Neural progenitor cell (in vitro differentiated cells): ENCODE measurements at places on chromosomes 2 and 18.
A peak's percentile ranks its signal among the peaks of the same experiment; 100 is the strongest.

DNA sequence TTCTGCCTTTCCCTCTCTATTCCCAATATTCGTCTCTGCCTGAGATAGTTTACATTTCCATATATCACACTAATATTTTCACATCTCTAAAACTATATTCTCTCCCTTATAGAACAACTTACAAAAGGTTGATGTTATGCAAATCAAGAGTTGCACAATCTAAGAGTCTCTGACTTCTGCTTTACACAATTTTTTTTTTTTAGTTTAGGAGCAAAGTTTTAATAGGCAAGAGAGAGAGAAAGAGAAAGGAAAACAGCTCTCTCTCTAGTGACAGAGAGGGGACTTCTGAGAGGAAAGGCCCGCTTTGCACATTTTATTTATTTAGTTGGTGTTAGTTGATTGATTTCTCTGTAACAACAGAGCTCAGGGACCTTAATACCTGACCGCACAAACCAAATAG, 380.2 kb downstream of the TXNL1 start:
- no peak for DNase-seq

- no peak for DNase-seq
Observed at GRCh38 chr18:9594823-9595596, 19.3 kb downstream of the PPP4R1 start.

DNA sequence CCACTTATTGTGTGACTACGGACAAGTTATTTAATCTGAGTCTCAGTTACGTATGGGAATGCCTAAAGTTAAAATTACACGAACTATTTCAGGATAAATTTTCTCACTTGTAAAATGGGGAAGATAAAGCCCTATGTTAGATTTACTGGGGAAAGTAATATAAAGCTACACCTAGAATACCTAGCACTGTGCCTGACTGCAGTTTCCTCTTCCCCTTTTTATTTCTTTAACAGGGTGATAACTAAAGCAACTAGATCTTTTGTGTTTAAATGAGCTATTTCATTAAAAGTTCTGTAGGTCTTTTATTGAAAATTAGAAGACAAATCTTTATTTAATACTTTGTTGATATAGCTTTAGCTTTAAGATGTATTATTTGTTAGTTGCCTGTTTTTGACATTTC, 5.0 kb downstream of the B3GNT2 start:
- DNase-seq = no peak

DNA sequence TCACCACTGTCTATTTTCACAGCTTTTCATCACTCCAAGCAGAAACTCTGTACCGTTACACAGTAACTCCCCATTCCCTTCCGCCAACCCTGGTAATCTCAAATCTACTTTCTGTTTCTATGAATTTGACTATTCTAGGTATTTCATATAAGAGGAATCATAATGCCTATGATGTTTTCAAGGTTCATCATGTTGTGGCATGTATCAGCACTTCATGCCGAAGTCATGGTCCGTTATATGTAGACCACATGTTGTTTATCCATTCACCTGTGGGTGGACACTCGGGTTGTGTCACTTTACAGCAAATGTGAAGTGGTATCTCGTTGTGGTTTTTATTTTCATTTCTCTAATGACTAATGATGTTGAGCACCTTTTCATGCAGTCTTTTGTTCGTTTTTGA, 21.6 kb downstream of the CPSF3 start:
- DNase-seq = no peak

DNA sequence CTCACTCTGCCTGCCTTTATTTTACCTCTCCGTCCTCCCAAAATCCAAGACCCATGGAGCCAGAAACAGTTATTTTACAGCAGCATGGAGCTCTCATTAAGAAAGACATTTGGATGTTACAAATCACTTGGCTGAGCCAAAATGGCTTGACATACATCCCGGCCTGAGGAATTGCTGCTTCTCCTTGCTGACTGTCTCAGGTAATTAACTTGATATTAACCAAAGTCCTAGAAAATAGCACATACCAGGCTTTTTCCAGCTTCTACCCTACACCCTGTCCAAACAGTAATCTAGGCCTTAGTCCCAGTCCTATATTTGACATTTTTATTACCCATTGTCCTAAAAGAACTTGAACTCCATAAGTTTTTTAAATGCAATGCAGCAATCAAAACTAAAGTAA, 205.0 kb downstream of the TMX3 start:
- DNase-seq = no peak

DNA sequence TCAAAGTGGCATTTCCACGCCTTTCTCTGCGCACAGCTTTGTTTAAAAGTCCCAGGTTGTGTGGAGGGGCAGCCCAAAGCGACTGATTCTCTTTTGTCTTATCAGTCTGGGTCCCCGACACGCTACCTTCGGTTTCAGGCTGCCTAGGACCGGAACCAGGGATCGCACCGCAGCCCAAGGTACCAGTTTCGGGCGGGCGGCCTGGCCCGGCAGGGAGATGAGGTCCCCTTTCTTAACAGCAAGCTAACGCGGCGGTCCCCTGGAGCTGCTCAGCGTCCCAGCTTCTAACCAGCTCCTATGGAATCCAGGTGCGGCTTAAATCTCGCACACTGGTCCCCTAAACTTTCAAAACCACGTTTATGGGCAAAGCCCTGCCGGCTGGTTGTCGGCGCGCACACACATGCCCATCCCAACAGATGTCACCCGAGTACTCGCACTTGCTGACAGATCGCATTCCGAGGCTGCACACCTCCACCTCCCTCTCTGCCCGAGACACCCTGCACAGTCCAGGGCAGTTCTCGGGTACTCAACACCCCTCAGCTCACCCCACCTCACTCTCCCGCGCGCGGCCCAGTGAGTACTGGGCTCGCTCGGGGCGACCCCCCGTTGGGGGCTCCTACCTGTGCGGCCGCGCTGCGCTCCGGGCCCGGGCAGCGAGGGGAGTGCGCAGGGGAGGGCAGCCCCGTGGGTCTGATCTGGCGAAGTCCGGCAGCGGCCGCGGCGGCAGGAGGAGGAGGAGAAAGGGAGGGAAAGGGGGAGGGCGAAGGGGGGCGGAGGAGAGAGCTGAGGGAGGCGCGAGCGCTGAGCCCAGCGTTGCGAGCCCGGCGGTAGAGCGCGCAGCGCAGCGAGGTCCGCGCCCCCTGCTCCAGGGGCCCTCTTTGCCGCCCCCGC, at the start of gene EFEMP1:
TSS of gene EFEMP1 (minus strand) at position 692 of the 891 bp plus-strand sequence. CDS start 1,342 bp downstream, outside the sequence.
- peak; percentile 90 for DNase-seq

GRCh38 chr2:5851410-5851809, 159.2 kb downstream of the SOX11 start:
- DNase-seq = no peak

DNA sequence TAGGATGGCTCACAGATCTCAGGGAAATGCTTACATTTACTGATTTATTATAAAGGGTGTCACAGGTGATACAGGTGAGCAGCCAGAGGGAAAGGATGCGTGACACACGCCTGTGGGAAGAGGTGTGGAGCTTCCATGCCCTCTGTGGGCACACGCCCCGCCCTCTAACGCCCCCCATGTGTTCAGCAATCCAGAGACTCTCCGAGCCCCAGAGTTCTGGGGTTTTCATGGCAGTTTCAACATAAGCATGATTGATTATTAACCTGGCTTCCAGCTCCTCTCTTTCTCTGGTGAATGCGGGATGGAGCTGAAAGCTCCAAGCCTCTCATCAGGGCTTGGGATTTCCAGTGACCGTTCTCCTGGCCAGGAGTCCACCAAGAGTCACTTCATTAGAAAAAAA, 34.3 kb upstream of the ODC1 start:
- no peak for DNase-seq

DNA sequence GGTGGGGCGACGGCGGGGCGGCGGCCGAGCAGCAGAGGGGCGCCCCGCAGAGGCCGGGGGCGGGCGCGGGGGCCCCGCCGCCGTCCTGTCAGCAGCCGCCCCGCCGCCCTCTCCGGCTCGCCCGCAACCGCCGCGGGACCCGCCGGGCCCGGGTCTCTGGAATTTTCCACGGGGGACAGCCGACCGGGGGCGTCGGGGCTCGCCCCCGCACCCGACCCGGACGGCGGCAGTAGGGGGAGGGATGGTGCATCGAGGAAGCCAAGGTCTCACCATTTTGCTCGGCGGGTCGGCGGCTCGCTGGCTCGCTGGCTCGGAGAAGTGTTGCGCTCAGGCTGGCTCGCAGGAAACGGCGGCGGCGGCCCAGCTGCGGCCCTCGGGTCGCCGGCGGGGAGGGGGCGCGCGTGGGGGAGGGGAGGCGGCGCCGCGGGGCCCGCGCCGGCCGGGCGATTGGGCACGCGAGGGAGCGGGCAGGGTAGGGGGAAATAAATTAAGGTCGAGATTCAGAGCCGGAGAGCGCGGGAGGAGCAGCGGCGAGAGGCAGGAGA, 405 bp downstream of the PPP3R1 start:
- DNase-seq = peak; percentile 72

GRCh38 chr2:133849341-133849740, 281.1 kb upstream of the NCKAP5 start:
- DNase-seq = no peak

GRCh38 chr2:229650901-229651300, 63.5 kb downstream of the DNER start:
- no peak for DNase-seq

GRCh38 chr18:59429608-59430007, 70.5 kb upstream of the LMAN1 start:
- DNase-seq = no peak

GRCh38 chr2:177433402-177433801, 40.8 kb downstream of the AGPS start:
- DNase-seq = no peak

- no peak for DNase-seq
Observed at GRCh38 chr18:10689236-10690034, 163.6 kb downstream of the NAPG start.

GRCh38 chr2:118417406-118418120, 329.3 kb downstream of the INSIG2 start:
- DNase-seq = no peak

- no peak for DNase-seq
Observed at GRCh38 chr2:240966457-240966905, 31.9 kb upstream of the SNED1 start.

GRCh38 chr2:219759801-219760200, 132.4 kb downstream of the SLC4A3 start:
- no peak for DNase-seq

- DNase-seq = no peak
Observed at GRCh38 chr2:38615237-38615636, 12.5 kb upstream of the HNRNPLL start.

- DNase-seq = no peak
Observed at GRCh38 chr2:56812432-56812831, 628.6 kb downstream of the CCDC85A start.

DNA sequence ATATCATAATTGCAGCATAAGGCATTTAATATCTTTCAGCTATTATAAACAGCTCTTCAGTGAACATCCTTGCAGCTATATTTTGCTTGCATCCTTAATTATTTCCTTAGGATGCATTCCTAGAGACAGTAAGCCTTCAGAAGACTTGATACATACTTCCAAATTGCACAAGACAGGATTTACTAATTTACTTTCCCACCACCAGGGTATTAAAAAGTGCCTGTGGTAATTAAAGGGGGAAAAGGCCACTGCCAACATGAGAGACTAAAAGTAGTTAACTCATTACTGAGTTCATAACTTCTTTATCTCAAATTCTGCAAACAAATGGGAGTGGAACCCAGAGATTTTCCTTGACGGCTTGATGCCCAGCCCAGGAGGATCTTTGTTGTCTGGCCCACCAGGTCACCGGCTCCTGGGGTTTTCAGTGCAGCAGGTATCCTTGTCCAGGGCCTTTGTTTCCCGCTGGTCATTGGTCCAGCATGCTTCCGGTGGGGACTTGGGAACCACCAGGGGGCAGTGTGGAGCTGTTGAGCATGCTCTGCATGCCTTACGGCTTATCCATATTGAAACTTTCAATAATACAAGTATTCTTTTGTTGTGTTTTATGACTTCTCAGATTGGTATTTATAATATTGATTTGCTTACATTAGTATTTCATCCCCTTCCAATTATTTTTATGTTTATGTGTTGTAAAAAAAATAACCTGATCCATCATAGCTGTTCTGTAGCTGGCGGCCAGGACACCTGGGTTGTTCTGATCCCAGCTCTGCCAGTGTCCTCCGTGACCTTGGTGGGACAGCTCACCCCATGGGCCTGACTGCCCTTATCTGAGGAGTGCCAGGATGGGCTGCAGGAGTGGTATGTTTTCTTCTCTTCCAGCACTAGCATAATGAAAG, 61.4 kb downstream of the TGOLN2 start:
- DNase-seq = peak; percentile 86

DNA sequence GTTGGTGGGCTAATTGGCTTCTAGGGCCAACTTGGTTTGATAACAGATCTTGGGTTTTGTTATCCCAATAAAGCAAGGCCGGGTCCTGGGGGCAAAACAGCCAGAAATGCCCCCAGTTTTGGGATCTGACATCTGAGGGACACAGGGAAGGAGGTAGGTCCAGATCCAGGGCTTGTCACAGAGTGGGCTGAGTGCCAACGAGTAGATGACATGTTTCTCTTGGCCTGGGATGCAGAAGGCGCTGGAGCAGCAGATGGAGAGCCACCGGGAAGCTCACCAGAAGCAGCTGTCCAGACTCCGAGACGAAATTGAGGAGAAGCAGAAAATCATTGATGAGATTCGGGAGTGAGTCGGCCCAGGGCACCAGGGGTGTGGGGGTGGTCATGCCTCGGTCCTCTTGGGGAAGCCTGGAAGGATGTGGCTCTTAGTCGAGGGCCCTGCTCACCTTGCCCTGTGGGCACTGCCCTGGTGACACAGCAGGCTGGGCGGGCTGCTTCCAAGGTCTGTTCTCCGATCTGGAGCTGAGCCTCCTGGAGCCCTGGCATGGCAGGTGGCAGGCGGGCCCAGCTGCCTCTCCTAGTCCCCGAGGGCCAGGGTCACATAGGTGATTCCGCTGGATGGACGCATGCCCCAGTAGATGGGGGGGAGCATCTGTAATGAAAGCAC, 40.2 kb upstream of the LYPD6B start:
- DNase-seq = no peak

DNA sequence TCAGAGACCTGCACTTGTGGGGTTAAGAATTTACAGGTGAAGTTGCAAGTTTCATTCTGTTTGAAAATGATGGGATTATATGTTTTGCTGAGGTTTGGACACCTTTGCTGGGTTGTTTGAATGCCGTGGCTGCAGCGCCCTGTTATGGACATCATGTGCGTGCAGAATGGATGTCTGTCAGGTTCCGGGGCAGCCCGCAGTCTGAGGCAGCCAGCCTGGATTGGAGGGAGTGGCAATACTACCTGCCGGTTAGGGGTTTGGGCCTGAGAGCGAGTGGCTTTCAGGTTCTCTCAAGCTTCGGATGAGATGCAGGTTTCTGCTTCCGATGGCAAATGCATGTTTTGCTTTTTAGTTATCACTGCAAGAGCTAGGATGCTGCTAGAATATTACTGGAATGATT, 1.1 kb downstream of the CASP8 start:
- no peak for DNase-seq

DNA sequence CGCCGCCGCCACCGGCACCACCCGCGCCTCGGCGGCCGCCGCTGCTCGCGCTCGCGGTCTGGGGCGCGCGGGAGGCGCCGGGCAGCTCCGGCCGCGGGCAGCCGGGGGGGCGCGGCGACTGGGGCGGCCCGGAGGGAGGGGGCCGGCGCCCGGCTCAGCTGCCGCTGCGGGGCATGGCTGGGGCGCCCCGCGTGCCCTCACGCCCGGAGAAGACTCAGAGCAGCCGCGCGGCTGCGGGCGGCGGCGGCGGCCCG, 295 bp downstream of the GAREM1 start:
- peak; percentile 69 for DNase-seq
